ENCODE measurements at places on chromosomes 7 and 10. TPM values are rescaled to one million over a fixed set of nuclear protein-coding genes. Genes with fewer than 3 reads are reported as not detected.

The GLI3 gene
- 0.26 TPM for total RNA-seq

The KCNMA1 gene
- 0.55 TPM for total RNA-seq

The CDC14C gene
- not detected for total RNA-seq

The ASZ1 gene
- not detected for total RNA-seq

The OGDHL gene
- 0.09 TPM for total RNA-seq

GRCh38 chr10:80075781-80076180 lies 2.7 kb upstream of the TMEM254 start:
- H3K27ac ChIP-seq: no peak overlapping the region
- peaks cover 24% of the 10 kb centered on the region for H3K4me1 ChIP-seq
- H3K36me3 ChIP-seq: peaks cover 3% of the 10 kb centered on the region
- no peak overlapping the region for H3K4me3 ChIP-seq
- no peak for DNase-seq
- no peaks in the 10 kb centered on the region for H3K27me3 ChIP-seq

- H3K4me3 ChIP-seq: no peak overlapping the region
- no peaks in the 10 kb centered on the region for H3K27me3 ChIP-seq
- H3K36me3 ChIP-seq: no peaks in the 10 kb centered on the region
- no peaks in the 10 kb centered on the region for H3K4me1 ChIP-seq
Measured at GRCh38 chr10:126798649-126799048, 106.6 kb upstream of the DOCK1 start.

- H3K4me1 ChIP-seq: peaks cover 51% of the 10 kb centered on the region
- H3K36me3 ChIP-seq: peaks cover 50% of the 10 kb centered on the region
- no peak overlapping the region for H3K27ac ChIP-seq
- no peaks in the 10 kb centered on the region for H3K27me3 ChIP-seq
- DNase-seq: no peak
Measured at GRCh38 chr7:92783260-92784201, 52.8 kb downstream of the CDK6 start.

GRCh38 chr10:44398271-44398670 lies 13.4 kb upstream of the CXCL12 start:
- no peaks in the 10 kb centered on the region for H3K4me1 ChIP-seq
- no peaks in the 10 kb centered on the region for H3K36me3 ChIP-seq
- peaks cover 5% of the 10 kb centered on the region for H3K27me3 ChIP-seq
- no peak overlapping the region for H3K4me3 ChIP-seq

- H3K4me3 ChIP-seq: no peak overlapping the region
- H3K36me3 ChIP-seq: no peaks in the 10 kb centered on the region
- DNase-seq: no peak
- H3K4me1 ChIP-seq: peaks cover 9% of the 10 kb centered on the region
- no peak overlapping the region for H3K27ac ChIP-seq
- H3K27me3 ChIP-seq: no peaks in the 10 kb centered on the region
Measured at GRCh38 chr7:6367701-6368211, 80.0 kb downstream of the DAGLB start.

DNA sequence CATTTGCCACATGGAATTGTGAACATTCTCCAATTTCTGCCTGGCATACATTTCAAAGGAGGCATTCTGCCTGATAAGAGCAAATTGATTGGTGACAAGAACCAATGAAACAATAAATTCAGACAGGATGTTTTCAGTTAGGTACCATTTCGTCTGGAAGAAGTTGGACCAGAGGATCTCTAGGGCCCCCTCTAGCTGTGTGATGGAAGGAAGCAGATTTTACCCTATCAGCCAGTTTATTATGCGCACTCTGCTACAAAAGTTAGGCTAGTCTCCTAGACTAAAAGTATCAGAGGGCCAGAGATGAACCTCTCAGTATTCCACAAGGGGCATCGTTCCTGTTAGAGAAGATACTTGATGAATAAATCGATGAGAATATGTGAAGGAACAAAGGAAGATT lies 118.0 kb downstream of the BUB3 start:
- H3K27ac ChIP-seq: no peak overlapping the region
- H3K36me3 ChIP-seq: peaks cover 2% of the 10 kb centered on the region
- peaks cover 13% of the 10 kb centered on the region for H3K27me3 ChIP-seq

- H3K27ac ChIP-seq: no peak overlapping the region
- peaks cover 68% of the 10 kb centered on the region for H3K27me3 ChIP-seq
- DNase-seq: no peak
- peaks cover 2% of the 10 kb centered on the region for H3K4me1 ChIP-seq
Measured at GRCh38 chr7:22657479-22657878, 69.5 kb upstream of the IL6 start.

DNA sequence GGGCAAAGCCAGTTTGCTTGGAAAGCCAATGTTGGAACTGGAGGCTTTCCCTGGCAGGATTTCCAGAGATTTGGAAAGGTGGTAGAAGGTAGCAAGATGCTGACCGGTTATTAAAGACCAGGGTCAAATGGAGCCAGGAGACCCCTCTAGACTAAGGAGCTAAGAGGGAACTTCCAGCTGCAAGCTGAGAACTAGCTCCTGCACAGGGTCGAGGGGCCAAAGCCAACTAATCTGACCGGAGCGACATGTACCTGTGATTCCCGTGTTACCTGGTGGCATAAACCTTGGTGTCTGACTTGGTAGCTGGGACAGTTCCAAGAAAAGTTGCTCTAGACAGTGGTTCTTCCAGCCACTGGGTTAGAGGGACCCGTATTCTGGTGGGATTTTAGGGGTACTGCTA lies 41.8 kb downstream of the SPDYE5 start:
- no peak overlapping the region for H3K27ac ChIP-seq
- no peaks in the 10 kb centered on the region for H3K27me3 ChIP-seq
- no peak overlapping the region for H3K4me3 ChIP-seq
- no peaks in the 10 kb centered on the region for H3K36me3 ChIP-seq
- peaks cover 9% of the 10 kb centered on the region for H3K4me1 ChIP-seq

- H3K27me3 ChIP-seq: peaks cover 6% of the 10 kb centered on the region
- H3K4me3 ChIP-seq: peak overlapping the region; percentile 86
- no peak for DNase-seq
Measured at GRCh38 chr7:99465421-99465768, 572 bp downstream of the ATP5MF start.

DNA sequence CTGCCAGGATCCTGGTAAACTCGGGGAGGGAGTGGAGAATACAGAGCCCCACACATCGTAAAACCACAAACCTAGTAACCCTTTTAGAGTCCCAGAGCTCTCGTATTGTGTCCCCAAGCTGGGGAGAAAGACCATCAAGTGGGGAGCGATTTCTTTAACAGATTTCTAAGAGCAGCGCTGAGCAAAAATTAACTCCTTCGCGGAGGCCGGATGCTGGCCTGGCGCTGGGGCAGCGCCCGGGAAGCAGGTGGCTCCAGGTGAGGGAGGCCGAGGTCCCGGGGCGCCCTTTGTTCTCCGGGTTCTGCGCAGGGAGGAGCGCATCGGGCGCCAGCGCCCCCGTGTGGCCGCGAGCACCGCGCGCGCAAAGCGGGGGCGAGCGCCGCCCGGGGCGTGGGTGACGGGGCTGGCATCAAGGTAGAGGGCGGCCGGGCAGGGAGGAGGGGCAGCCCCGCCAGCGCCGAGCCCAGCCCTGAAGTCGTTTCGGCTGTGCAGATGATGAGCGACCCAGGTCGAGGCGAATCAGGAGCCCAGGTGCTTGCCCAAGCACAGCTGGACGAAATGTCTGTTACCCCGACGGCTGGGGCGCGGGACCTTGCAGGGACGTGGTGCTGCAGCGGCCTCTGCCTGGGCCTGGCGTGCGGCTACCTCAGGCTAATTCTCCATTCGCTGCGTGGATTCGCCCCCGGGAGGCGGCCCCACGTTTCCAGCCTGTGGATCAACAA lies 10.4 kb upstream of the FGFR2 start:
- H3K27ac ChIP-seq: no peak overlapping the region
- peaks cover 4% of the 10 kb centered on the region for H3K4me1 ChIP-seq
- H3K36me3 ChIP-seq: no peaks in the 10 kb centered on the region
- H3K4me3 ChIP-seq: no peak overlapping the region
- DNase-seq: no peak
- peaks cover 15% of the 10 kb centered on the region for H3K27me3 ChIP-seq

Measured in activated CD8-positive, alpha-beta memory T cell treated with anti-CD3 and anti-CD28 coated beads, Interleukin-2, amount 10 ng/mL, durations not matched to agents 7 days and 5 days (primary cell).